ENCODE measurements at places on chromosomes 6 and 20.

- no peak for DNase-seq
Observed at GRCh38 chr6:128118401-128118800, 217.5 kb upstream of the THEMIS start.

DNA sequence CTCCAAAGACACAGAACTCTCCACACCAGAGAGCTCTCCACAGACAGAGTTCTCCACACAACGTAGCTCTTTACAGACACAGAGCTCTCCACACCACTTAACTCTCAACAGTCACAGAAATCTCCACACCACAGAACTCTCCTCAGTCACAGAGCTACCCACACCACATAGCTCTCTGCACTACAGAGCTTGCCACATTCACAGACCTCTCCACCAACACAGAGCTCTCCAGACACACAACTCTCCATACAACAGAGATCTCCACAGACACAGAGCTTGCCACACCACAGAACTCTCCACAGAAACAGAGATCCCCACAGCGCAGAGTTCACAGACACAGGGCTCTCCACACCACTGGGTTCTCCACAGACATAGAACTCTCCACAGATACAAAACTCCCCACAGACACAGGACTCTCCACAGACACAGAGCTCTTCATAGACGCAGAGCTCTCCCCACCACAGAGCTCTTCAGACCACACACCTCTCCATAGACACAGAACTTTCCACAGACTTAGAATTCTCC lies 52.5 kb downstream of the ERMARD start:
- DNase-seq: no peak

DNA sequence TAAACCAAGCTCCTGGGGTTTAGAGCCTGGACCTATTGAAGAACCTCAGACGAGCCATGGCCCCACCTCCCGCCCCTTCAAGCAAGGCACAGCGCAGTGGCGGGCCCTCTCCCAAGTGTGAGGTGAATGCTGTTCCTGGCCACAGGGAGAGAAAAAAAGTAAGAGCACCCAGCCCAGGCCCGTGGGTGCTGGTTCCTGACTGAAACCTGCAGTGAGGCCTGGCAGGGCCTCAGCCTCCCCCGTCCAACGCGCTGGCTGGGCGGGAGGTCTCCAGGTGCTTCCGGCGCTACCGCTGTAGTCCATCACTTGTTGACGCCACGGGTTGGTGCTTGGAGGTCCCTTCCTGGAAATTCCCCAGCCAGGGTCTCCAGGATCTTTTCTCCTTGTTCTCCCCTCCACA lies 5.5 kb upstream of the FAM83C start:
- DNase-seq: no peak

DNA sequence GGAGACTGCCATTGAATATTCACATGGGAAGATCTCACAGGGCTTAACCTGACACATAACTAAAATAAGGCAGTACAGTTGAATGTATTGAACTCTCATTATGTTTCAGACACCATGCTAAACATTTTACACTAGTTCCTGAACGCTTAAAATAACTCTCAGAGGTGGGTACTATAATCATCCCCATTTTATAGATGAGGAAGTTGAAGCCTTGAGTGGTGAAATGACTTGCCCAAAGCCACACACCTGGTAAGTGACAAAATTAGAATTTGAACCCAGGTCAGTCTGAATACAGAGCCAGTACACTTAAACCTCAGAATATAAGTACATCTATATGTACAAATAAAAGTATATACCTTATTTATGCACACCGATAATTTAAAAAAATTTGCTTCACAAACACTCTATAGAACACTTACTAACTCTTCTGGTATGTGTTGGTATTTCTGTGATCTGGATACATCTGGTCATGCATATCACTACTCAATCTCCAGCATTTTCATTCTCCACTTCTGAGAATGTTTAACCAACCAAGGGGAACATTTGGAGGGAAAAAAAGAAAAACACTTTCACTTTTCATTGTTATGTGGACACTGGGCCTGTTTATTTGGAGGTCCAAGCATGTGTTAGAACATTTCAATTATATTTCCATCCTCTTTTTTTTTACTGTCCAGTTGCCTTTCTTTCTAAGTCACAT lies 4.6 kb upstream of the BICRAL start:
- peak; percentile 78 for DNase-seq

DNA sequence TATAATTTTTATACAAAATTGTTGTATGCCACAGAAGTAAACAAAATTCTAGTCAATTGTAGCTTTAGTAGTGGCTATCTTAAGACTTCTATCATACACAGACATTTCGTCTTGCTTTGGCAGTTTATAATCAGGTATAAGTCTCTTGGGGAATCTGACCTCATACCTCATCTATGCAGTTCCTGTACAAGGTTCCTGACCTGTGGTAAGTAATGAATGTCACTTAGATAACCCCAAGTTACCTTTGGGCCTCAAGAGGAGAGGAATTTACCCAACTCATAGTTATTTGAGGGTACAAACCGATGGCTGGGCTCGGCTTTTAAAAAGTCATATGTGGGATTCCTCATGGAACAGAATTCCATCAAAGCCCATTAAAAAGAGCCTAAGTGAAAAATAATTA lies 58.8 kb upstream of the UNC93A start:
- peak; percentile 60 for DNase-seq

- DNase-seq: no peak
Observed at GRCh38 chr6:34573567-34574183, 17.5 kb upstream of the SPDEF start.

GRCh38 chr6:84464471-84464870 lies 237.0 kb upstream of the CEP162 start:
- DNase-seq: no peak

GRCh38 chr6:26199773-26200764 lies 112.8 kb downstream of the HFE start:
- DNase-seq: peak; percentile 33

DNA sequence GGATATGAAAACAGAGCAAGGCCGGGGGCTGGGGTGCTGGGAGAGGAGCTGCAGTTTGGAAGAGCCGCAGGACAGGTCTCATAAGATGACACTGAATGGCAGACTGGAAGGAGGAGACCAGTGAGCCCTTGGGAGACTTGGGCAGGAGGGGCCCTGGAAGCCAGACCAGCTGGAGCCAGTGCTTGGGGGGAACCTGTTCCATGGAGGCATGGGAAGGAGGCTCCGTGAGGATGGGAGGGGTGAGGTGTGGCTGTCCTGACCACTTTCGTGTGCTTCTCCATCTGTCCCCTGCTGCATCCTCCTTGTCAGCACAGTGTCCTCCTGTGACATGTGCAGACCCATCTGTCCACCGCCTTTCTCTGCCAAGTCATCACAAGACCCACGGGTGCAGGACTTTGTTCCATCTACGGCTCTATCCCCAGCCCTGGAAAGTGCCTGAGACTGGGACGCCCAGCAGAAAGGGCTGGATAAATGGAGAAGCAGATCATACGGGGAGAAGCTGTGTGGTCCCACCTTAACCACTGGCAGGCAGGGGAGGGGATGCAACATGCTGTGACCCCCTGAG lies 84.8 kb upstream of the MPC1 start:
- no peak for DNase-seq

- DNase-seq: no peak
Observed at GRCh38 chr6:43772681-43773049, 2.7 kb downstream of the VEGFA start.

DNA sequence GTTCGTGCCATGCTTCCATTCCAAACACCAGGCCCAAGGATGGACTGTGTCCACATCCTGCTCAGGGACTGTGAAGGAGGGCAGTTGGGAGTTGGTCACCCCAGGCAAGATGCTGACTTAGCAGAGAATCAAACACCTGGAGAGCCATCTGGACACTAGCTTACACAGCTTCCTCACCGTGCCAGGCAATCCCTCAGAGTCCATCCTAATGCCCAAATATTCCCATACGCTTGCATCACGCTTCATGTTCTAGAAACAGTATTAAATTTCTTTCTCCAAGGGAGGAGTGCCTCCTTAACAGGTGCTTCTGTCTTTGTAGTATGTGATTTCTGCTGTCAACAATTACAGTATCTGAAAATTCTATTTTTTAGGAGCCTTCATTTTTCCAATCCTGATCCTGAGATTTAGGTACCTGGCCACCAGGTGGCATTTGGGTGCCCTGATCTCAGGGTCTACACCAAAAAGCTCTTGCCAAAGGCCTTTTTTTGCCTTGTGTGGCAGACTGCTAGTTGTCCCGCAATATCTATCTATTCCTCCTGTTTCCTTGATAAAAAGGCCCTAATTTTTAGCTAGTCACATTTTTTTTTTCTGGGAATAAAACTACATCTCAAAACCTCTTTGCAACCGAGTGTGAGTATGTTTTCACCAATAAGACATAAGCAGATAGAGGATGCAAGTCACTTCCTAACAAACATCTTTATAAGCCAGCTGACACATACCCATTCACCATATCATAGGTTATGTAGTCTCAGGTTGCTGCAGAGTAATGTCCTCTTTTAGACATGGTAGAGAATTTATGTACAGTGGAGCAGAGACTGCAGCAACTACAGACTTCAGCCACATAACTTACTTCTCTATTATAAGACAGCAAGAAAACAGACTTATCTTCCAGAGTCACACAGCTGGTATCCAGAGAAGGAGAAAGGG lies 85.0 kb downstream of the PREP start:
- DNase-seq: no peak

GRCh38 chr20:39067526-39068216 lies 105.5 kb downstream of the DHX35 start:
- no peak for DNase-seq

DNA sequence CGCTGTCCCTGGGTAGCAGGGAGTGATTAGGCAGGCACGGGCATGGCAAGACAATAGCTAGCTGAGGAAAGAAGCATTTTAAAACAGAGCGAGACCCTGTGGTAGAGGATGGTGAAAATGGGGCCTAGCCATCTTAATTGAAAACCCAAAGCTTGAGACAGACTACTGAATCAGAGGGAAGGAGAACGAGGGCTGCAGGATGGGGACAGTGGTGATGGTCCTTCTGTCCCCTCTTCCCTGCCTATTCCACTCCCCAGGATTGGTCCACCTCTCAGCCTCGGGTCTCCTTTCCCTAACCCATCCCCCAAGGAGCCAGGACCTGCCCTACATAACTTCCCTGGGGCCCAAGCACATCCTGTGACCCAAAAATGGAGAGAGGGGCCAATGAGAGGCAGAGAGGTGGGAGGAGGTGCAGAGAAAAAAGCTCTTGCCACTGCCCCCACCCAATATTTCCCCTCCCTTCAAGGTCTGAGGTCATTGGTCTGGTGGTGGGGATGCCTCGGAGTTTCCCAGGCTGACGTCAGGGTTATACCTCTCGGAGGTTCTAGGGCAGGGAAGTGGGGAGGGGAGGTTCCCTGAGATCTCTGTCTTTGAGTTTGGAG lies 884 bp upstream of the CUTA start:
- no peak for DNase-seq

Measured in RCC 7860 (cell line).